HAP-1 (cell line): ENCODE measurements at places on chromosomes 16 and 17.

DNA sequence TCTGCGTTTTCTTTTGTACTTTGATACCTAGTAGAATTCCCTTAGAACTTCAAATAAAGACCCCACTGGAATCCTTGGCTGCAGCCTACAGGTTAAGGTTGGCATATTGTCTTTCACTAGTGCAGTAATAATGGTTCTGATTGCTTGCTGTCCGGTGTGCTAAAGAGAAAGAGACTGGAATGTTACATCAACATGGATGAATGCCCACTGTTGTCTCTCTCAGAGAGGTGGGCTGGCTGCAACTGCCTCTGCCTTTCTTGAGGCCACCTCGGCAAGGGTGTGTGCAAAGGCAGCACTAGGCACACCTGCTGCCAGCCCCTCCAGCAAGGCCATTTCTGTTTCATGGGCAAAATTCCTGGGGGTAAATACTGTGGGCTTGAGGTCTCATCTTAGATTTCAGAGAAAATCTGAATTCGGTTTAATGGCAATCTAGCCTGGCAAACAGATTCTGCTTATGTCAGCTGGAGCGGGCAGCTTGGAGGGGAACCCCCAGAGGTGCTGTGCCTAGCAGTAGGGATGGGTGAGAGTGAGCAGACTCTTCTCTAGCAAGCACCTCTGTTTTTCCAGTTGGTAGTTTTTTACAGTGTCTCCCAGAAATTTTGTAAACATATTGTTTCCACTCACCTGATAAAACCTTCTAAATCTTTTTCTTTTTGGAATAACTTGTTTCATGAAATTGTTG lies 54.0 kb downstream of the MRTFB start:
- no peak for DNase-seq

DNA sequence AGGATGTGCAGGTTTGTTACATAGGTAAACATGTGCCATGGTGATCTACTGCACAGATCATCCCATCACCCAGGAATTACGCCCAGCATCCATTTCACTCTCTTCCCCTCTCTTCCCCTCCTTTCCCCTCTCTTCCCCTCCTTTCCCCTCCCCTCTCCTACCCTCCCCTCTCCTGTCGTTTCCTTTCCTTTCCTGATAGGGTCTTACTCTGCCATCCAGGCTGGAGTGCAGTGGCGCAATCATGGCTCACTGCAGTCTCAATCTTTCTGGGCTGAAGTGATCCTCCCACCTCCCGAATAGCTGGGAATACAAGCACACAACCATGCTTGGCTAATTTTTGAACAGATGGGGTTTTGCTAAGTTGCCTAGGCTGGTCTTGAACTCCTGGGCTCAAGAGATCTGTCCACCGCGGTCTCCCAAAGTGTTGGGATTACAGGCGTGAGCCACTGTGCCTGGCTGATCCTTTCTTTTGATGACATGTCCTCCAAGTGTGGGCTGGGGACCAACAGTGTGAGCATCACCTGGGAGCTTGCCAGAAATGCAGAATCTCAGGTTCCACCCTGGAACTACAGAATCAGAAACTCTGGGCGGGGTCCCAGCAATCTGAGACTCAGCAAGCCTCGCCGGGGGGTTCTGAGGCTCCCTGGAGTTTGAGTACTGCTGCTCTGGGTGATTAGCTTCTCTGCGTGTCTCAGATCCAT lies 10.8 kb downstream of the ATP2C2 start:
- no peak for DNase-seq

- DNase-seq: no peak
These were observed 142.8 kb downstream of the MAP2K6 start for GRCh38 chr17:69557339-69557738.

DNA sequence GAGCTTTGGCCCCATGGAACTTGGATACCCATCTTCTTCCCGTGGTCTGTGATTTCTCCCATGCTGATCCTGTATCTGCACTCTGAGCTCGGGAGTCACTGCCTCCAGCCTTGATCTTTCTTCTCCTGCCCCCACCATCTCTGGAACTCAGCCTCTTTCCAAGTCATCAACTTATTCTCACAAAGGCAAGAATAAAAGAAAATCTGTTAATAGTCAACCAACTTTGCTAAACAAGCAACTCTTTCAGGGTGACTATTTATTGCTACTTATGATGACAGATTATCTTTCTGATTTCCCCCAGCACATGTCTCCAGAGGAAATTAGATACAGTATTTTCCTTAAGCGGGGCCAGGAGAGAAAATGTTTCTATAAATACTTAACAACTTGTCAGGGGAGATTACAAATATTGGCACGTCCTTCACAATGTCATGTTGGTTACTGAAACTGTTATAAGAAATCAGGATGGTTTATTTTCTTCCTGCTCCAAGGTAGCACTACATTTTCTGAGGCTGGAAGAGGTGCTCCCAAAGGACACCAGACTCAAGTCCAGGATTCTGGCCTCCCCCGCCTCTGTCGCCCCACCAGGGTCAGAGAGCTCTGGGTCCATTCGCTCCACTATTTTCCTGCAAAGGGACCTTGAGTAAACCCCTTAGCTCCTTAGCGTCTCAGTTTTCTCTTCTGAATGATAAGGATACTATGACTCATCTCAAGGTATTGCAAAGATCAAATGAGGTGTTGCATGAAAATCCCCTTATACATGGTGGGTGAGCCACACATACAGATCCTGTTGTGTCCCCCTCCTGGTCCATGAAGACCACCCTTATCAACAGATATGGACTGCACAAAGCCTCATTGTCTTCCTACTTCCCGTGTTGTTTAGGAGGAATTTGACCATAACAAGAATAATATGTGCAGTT lies 205.2 kb upstream of the WSCD1 start:
- DNase-seq: no peak

- DNase-seq: no peak
These were observed 186.6 kb downstream of the C16orf78 start for GRCh38 chr16:49560004-49560830.

DNA sequence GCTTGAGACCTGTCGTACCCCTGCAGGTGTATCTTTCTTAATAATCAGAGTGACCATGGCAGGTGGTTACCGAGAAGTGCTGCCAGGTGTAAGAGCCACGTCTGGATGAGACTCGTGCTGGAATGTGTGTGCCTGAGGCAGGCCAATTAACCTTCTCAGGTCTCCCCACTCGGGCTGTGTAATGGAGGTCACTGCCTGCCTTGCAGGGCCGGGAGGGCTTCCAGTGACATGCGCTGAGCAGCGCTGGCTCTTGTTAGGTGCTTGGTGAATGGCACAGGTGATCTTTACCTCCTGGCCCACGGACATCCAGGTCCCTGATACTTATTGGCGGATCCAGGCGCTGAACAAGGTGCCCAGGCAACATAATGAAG lies 4.6 kb upstream of the GSE1 start:
- no peak for DNase-seq

DNA sequence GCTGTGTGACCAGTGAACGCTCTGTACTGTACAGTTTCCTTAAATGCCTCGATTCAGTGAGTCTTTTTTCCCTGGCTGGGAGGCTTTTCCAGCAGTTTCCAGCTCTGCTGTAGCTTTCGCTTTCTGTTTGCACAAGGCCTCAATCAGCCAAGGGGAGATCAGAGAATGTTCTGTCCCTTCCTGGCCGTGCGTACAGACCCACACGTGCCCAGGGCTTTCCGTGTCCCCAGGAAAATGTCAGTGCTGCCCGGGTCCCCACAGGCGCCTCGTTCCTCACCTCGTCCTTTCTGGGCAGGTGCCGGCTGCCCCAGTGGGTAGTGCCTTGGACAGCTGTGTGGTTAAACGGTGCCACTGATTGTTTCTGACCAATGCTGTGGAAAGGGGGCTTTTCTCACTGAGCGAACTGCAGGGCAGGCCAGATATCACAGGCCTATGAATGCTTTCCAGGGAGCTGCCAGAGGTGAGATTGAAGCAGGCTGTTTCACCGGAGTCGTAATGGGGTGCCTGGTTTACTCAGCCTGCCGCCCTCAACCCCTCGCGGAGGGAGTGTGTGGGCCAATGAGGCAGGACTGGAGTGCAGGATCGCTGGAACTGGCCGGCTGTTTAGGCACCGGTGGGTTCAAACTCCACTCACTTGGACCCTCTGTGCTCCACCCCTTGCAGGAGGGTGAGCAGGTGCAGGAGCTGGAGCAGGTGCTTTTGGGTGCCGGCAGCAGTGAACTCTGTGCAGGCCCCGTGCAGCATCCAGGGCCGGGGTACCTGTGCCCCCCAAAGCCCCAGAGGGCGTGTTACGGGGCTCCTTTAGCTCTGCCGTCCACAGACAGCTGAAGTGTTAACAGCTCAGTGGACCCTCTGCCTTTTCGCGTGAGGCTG lies 44.4 kb downstream of the ZNF778 start:
- DNase-seq: no peak

DNA sequence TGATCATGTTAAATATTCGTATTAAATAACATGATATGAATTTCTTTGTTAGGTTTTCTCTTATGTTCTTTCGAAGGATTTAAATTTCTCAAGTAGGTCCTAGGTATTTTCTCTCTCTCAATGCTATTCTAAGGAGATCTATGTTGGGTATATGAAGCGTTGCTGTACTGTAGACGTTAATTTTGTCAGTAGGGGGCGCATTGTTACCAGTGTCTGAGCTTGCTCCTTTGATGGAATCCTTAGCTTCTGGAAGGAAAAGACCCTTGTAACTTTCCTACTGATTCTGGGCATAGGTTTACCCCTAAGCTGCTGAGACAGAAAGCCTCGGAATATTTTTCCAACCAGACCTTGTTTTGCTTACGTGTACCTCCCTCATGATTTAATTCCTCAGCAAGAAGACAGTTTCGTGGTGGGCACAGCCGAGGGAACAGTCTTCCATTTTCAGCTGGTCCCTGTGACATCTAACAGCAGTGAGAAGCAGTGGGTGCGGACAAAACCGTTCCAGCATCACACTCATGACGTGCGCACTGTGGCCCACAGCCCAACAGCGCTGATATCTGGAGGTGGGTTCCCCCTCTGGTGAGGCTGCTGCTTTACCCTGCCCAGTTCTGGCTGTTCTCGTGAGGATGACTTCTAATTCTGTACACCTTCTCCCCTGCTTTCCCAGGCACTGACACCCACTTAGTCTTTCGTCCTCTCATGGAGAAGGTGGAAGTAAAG lies 17.9 kb downstream of the UTP4 start:
- peak; percentile 63 for DNase-seq

GRCh38 chr17:55659661-55660060 lies 63.0 kb downstream of the TMEM100 start:
- DNase-seq: no peak

DNA sequence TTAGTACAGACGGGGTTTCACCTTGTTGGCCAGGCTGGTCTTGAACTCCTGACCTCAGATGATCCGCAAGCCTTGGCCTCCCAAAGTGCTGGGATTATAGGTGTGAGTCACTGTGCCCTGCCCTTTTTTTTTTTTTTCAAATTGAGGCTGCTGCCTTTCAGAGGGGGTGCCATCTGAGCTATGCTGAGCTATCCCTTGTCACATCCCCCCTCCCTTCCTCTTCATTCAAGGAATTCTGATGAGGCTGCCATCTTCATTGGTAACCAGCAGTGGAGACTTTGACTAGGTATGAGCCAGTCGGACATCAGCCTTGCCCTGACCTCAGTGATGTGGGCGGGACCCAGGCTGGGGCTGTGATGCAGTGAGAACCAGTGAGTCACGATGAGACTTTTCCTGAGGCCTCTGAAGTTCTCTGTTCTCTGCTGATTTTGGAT lies 24.4 kb upstream of the GPT2 start:
- DNase-seq: no peak

GRCh38 chr17:79520167-79521165 lies 90.4 kb downstream of the RBFOX3 start:
- DNase-seq: no peak

DNA sequence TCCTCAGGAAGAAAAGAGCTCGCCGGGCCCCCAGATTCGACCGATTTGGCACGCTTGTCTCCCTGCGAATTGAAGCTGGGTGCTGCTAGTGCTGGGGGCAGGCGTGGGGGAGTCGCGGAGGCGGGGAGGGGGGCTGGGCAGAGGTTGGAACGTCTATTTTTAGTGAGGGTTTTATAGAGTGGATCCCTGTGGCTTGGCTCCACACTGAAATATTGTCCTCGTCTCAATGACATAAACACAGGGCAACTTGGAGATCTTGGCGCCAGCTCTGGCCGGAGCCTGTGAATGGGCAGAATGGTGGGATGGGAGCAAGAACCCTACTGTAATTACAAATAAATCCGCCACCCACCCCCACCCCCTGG lies 15.7 kb upstream of the NOG start:
- DNase-seq: peak; percentile 11

GRCh38 chr16:48810436-48810802 lies 200.4 kb upstream of the N4BP1 start:
- DNase-seq: no peak

DNA sequence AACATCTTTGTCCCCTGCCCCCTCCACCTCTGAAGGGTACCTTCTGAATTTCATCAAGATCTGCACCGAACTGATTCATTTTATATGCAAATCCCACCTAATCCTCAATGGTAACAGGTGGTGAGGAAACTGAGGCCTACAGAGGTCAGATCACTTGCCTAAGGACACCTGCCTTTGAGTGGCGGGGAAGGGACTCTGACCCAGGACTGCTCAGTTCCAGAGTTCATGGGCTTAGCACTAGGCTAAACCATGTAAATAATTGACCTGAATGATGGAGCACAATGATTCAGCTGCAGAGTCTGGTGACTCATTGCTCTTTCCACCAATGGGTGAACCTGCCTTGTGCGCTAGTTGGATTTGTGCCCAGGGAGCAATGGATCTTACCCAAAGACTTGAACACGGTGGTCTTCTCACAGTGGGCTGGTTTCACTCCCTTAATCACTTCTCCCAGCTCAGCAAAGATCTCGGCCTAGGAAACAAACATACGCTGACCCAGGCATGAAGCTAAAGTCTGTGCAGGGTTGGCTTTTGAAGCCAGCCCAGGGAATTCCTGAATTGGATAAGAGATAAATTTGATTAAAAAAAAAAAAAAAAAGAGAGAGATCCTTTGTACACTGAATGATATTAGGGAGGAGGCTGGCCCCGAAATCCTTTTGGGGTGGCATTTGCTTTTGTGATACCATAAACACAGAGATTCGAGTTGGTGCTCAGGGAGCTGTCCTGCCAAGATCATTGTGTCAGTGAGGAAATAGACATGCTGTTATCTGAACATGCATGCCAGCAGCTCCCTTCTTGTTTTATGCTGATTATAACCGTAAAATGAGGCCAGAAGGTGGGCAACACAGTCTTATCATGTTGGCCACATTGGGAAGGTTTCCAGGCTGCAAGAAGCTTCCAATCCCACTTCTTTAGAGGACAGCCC lies 17.0 kb downstream of the CRYM start:
- no peak for DNase-seq

GRCh38 chr16:67326472-67327309 lies at the start of the genes KCTD19 and LRRC36:
TSS of gene KCTD19 (minus strand) at chr16:67326741. CDS start at chr16:67326707, 34 bp downstream.
TSS of gene LRRC36 (plus strand) at chr16:67326815. CDS start at chr16:67326863, 48 bp downstream.
- DNase-seq: peak; percentile 98

GRCh38 chr17:63497708-63498483 lies 21.0 kb downstream of the ACE start:
- peak; percentile 40 for DNase-seq
